NCI-H1092 treated with DMSO at 0.1 percent for 48 hours (cell line): ENCODE measurements at places on chromosomes 13 and 19.

DNA sequence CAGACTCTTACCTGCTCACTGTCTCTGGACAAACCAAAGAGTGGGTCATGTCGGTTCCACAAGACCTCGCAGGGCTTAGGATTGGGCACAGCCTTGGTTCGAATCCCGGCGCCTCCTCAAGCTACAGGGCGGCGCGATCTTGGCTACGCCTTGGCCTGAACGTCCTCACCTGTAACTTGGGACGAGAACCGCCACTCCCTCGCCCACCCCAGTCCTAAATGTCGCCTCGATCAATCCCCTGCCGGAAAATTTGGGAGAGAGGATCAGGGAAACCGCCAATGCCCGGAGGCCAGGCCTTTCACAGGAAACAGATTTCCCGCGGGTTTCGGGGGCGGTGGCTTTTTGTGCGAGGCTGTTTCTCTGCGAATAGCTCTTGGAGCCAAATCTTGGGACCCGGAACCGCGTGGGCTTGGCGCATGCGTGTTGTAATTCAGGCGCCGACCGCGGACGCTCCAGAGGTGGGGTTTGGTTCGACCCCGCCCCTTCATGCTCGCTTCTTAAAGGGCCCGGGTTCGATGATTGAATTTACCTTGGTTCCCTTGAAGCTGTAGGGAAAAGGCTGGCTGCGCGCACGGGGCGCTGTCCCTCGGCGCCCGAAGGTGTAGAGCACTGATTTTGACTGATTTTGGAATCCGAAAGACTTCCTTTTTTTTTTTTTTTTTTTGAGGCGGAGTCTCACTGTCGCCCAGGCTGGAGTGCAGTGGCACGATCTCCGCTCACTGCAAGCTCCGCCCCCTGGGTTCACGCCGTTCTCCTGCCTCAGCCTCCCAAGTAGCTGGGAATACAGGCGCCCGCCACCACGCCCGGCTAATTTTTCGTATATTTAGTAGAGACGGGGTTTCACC is at the start of gene NR2C2AP:
TSS of gene NR2C2AP (minus strand) at position 403 of the 845 bp plus-strand sequence. CDS start at position 49, 354 bp downstream.
- peak; percentile 85 for DNase-seq

GRCh38 chr13:107736731-107737130 is 478.6 kb downstream of the LIG4 start:
- no peak for DNase-seq

DNA sequence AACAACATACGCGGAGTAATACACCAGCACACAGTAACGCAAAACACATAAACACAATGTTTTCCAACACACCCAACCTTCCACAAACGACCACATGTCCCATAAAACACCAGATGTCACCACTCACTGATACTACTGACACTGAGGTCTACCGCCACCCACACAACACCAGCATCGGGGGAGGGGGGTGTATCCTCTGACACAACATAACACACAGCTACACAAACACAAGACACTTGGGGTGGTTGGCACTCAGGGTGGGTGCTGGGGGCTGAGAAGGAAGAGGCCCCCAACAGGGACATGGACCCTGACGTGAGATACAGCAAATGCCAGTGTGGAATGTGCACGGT is 1.5 kb upstream of the KCNN4 start:
- no peak for DNase-seq

- DNase-seq = no peak
These were observed 260.4 kb downstream of the MAB21L1 start for GRCh38 chr13:35216131-35216530.

DNA sequence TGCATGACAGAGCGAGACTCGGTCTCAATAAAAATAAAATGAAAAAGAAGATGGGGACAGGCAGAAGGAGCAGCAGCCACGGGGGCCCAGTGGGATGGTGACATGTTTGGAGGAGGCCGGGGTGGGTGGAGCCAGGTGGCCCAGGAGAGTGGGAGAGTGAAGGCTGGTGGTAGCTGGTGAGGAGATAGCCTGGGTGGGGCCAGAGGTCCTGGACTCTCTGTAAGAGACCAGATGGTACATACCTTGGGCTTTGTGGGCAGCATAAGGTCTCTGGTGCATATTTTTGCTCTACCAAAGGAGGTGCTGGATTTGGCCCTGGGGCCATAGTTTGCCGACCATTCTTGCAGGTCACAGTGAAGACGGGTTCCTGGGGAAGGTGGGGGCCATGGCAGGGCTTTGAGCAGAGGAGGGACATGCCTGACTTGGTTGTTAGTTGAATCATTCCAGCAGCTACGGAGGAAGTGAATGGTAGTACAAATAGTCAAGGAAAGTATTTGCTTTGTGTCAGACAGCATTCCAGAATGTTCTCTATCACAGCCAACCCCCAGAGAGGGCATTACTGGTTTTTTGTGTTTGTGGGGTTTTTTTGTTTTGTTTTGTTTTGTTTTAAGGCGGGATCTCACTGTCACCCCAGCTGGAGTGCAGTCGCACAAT is 69.1 kb downstream of the ARHGEF18 start:
- no peak for DNase-seq

- DNase-seq = peak; percentile 8
These were observed 57.1 kb downstream of the ALOX5AP start for GRCh38 chr13:30792285-30793000.

DNA sequence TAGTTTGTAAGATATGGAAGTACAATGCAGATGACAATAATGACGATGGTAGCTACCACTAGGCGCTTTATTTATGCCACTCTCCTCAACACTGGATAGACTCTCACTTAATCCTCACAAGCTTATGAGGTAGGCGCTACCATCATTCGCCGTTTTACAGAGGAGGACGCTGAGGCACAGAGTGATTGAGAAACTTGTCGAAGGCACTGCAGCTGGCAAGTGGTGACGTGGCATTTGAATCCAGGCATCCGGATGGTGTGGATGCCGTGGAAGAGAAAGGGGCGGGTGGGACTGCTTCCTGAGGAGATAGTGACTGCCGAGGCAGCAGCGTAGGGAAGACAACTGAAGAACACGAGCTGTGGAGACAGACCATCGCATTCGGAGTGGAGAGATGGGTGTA is 1.3 kb upstream of the RPS9 start:
- DNase-seq = no peak

DNA sequence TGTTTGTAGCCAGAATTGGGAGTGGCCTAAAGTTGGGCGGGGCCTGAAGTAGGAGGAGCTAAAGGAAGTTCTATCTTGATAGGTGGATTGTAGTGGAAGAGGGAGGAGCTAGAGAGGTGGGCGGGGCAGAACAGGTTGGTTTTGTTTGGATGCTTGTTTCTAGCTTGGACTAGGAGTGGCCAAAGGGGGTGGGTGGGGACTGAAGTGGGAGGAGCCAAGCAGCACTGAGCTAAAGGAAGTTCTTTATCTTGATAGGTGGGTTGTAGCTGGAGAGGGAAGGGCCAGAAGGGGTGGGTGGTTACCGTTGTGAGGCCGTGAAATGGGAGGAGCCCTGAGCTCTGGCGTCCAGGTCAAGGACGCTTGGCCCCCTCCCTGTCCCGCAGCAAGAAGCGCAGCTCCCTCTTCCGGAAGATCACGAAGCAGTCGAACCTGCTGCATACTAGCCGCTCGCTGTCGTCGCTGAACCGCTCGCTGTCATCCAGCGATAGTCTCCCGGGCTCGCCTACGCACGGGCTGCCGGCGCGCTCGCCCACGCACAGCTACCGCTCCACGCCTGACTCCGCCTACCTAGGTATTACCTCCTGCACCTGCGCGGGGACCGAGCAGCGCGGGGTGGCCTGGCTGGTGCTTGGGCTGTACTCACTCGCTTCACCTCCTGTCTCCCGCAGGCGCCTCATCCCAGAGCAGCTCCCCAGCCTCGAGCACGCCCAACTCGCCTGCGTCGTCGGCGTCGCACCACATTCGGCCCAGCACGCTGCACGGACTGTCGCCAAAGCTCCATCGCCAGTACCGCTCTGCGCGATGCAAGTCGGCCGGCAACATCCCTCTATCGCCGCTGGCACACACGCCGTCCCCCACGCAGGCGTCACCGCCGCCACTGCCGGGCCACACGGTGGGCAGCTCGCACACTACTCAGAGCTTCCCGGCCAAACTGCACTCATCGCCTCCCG is 8.0 kb downstream of the DNASE2 start:
- DNase-seq = no peak

- DNase-seq = no peak
These were observed 470.6 kb upstream of the TSHZ3 start for GRCh38 chr19:31819837-31820236.

- DNase-seq = no peak
These were observed 54.5 kb downstream of the TSSK6 start for GRCh38 chr19:19460761-19461265.

- no peak for DNase-seq
These were observed 19.9 kb downstream of the KCTD4 start for GRCh38 chr13:45180713-45181601.

DNA sequence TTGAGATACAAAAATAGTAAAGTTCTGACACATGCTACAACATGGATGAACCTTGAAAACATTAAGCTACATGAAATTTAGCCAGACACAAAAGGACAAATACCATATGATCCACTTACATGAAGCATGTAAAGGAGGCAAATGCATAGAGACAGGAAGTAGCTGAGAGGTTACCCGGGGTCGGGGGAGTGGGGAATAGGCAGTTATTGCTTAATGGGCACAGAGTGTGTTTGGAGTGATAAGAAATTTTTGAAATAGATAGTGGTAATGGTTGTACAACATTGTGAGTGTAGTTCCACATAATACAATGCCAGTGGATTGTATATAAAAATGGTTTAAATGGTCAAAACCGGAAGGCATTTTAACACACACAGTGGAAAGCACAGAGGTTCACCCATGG is 4.3 kb downstream of the N4BP2L1 start:
- no peak for DNase-seq

- no peak for DNase-seq
These were observed 10.5 kb upstream of the LTBP4 start for GRCh38 chr19:40590464-40591265.

- peak; percentile 33 for DNase-seq
These were observed 5.1 kb upstream of the SPACA6 start for GRCh38 chr19:51687791-51688670.

DNA sequence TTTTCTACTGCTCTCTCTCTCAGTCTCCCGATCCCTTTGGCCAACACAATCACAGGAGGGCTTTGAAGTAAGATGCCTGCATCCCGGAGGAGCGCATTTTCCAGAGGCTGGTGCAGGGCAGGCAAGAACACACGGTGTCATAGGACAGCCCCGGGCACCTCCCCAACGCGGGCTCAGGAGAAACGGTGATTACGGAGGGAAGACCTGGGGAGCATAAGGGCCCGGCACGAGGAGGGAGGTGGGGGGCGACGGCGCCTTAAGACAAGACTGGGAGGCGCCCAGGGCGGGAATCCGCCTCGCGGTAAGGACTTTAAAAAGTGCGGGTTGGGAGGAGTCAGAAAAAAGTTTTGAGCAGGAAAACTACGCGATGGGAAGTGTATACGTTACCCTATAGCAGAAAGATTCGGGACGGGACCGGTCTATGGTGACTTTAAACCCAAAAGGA is 18.7 kb upstream of the ZNF888 start:
- no peak for DNase-seq

- no peak for DNase-seq
These were observed 21.7 kb upstream of the TFDP1 start for GRCh38 chr13:113562844-113563243.

DNA sequence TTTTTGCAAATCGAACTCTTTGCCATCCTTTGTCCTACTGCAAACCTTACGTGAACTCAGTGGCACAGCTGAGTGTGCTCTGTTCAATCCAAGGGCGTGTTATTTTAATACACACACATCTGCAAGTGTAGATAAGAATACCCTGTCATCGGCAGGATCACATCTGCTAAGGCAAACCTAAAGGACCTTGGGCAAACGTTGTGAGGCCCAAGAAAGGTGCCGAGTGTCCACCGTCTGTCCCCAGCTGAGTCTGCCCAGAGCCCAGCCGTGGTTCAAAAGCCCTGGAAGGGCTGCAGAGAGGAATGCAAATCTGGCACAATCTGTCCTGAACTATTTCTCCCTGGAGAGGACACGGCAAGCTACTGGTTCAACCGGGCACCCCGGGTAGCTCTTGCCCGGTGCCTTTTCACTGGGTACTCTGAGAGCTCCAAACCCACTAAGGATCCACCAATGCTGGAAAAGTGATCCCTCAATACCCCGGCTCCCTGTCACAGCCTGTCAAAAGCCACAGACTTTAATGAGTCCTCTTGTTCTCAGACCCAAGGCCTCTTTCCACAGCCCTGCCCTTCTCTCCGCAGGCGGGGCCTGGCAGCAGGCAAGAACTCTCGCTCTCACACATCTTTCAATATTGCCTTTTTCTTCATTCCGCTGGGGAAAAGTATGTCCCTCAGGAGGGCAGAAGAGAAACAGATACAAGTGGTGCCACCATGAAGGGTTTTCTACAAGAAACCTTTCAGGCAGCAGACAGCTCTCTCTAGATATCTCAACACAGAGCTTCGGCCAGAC is 17.0 kb downstream of the SLC7A1 start:
- no peak for DNase-seq

GRCh38 chr13:104571161-104571892 is 1505.1 kb upstream of the SLC10A2 start:
- peak; percentile 58 for DNase-seq

DNA sequence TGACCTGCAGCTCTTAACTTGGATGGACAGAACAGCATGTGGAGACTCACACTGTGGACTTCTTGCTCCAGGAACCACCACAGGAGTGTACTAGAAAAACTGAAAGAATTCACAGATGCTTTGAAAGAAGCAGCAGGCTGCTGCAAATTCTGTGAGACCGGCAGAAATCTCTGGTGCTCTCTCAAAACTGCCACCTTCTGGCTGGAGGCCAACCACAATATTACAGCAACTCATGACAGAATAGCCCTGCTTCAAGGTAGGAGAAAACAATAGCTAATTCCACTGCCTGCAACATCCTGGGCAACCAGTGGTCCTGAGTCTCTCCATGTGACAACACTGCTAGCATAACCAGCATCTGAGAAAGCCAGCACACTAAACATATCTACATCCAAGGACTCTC is 26.9 kb downstream of the CDK8 start:
- DNase-seq = no peak

DNA sequence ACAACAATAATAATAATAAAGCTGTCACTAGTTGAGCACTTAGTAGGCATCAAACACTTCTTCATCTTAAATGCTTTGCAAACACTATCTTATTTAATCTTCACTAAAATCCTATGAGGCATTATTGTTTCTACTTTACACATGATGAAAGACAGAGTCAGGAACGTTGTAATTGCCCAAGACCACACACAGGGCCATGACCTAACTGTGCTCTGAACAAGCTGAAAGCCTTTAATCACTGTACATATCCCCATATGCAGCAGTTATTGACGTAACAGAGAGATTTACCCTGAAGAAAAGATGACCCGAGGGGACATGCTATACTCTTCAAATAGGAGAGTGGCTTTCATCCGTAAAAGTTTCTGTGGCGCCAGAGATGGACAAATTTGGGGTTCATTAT is 53.0 kb downstream of the SACS start:
- no peak for DNase-seq

GRCh38 chr13:63541336-63541735 is 2125.7 kb upstream of the PCDH20 start:
- no peak for DNase-seq
